ENCODE measurements at places on chromosomes 7 and 10.

DNA sequence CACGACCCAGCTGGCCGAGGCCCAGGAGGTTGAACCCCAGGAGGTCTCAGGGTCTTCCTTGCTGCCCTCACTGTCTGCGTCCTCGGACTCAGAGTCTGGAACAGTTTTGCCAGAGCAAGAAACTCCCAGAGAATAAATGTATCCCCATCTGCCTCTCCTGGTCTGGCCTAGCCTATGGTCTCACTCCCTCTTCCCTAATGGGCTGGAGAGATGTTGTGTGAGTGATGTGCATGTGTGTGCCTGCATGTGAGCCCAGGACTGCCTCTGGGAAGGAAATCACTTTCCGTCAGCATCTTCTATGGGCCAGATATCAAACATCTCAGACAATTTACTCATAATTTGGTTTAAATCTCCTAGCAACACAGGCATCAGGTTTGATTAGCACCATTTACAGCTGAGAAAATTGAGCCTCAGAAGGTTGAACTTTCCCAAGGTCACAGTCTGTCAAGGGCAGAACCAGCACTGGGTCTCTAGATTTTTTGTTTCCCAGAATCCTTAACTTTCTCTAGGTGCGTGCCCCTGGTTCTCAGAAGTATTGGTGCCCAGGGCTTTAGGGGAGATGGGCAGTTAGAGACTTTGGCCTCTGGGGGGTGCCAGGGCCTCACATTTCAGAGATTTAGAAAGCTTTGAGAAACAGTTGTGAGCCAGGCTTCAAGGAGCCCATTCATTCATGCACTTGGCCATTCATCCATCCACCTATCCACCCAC lies 4.9 kb downstream of the TMEM270 start:
- DNase-seq, result no peak

DNA sequence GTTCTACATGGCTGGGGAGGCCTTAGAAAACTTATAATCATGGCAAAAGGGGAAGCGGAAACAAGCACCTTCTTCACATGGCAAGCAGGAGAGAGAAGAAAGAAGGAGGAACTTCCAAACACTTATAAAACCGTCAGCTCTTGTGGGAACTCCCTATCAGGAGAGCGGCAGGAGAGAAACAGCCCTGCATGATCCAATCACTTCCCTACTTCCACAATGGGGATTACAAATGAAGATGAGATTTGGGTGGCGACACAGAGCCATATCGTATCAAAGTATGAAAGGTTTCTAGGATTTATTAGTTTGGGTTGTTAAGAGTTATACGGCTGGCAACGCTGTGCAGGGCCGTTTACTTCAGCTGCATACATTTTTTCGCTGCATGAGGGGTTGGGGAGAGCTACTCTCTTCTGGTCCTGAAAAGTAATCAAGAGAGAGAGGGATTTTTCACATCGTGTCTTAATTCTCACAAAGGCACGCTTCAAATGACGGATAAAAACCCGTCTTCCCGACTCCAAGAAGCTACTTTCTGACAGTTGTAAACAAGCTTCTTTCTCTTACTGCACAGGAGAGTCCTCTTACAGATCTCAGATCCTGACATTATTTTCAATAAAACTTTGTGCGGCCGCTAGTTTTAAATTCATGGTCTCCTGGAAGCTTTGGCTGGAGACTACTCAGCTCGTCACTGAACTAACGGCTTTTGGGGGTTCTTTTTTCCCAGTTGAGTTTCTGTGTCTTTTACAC lies 751 bp upstream of the GTPBP10 start:
- no peak for DNase-seq

- no peak for DNase-seq
Observed at GRCh38 chr7:66869660-66870450, 51.2 kb upstream of the TMEM248 start.

DNA sequence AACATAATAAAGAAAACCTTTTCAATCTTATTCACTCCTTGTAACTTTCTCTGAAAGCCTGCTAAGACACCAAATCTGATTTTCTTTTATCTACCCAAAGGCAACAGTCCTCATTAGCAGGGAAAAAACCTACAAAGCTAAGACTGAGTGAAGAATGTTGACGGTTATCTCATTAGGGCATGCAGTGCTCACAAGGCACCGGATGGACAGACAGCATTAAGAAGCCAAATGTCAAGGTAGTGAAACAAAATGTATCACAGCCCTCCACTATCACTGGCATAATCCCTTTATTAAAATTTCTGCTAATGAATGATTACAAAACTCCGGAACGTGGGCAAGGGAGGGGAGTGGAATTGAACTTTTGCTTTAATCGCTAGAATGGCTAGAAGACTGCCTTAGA lies 442.8 kb downstream of the NEBL start:
- DNase-seq, result no peak

- no peak for DNase-seq
Observed at GRCh38 chr10:43306899-43307298, 40.0 kb upstream of the RASGEF1A start.

DNA sequence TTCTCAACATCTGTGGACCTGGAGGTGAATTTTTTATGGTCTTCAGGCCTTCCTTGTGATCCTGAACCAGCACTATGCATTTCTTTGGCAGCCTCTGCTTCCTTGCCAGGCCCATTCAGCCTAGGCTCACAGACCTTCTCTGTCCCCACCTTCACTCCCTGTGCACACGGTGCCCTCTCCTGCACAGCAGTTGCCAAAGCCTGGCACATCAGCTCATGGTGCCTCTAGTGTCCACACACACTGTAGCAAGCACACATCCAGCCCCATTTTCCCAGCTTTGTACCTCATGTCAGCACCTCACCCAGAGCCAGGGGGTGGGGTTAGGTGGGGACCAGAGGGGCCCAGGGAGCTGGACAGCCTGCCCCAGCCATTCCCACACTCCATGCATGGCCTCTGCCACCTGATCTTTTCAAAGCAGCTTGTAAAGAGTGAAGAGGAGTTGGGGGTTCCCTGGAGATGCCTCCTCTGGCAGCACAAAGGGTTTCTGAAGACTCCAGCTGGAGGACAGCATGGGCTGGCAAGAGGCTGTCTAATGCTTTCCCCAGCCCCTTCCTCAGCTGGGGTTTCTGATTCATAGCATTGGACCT lies 57.9 kb upstream of the TMEM72 start:
- DNase-seq, result no peak

DNA sequence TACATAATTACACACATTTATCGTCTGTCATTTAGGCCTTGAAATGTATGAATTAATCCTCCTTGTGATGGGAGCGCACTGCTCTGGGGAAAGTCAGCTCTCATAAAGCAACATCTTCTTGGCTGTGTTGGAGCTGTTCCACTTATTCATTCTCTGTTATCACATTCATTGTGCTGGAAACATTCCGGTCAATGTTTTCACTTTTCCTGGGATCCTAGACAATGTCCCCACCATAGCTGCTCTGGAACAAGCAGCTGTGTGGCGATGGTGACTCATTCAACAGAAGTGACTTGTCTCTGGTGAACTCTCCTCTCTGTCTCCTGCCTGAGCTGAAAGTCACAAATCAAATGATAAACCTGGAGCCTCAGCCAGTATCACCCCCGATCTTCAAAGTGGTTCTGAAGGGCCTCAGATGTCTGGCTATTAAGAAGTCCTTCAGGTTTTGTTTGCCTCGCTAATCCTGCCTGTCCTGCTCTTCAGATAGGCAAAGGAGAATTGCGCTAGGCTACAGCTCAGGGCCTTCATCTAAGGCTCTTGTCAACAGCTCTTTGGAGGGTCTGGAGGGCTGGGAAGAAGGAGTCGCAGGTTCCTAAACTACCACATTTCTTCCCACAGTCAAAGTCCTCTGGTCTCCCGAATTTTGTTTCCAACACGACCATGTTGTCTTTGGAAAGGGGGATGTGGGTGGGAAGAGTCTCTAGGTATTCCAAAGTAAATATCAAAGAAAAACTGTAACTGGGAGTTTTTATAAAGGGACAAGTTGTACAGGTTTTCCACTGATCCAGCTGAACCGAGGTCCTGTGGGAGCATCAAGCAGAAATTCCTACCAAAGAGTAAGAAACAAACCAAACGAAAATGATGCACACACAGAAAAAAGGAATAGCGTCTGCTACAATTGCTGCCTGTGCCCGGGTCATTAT lies 29.3 kb downstream of the KLF6 start:
- no peak for DNase-seq

DNA sequence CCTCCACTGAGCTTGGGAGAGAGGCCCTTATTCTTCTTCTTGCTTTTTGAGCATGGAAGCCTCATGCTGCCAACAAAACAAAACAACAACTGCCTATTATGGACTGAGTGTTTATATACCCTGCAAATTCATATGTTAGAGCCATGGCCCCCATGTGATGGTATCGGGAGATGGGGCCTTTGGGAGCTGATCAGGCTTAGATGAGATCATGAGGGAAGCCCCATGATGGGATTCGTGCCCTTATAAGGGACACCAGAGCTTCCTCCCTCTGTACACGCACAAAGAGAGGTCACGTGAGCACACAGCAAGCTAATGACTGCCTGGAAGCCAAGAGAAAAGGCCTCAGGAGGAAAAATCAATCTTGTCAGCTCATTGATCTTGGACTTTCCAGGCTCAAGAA lies 235.0 kb downstream of the FANK1 start:
- DNase-seq, result no peak

GRCh38 chr7:152704796-152705384 lies 28.9 kb upstream of the XRCC2 start:
- DNase-seq, result no peak

GRCh38 chr10:44395396-44395795 lies 10.5 kb upstream of the CXCL12 start:
- no peak for DNase-seq

- no peak for DNase-seq
Observed at GRCh38 chr10:78924319-78925003, 144.3 kb upstream of the ZMIZ1 start.

DNA sequence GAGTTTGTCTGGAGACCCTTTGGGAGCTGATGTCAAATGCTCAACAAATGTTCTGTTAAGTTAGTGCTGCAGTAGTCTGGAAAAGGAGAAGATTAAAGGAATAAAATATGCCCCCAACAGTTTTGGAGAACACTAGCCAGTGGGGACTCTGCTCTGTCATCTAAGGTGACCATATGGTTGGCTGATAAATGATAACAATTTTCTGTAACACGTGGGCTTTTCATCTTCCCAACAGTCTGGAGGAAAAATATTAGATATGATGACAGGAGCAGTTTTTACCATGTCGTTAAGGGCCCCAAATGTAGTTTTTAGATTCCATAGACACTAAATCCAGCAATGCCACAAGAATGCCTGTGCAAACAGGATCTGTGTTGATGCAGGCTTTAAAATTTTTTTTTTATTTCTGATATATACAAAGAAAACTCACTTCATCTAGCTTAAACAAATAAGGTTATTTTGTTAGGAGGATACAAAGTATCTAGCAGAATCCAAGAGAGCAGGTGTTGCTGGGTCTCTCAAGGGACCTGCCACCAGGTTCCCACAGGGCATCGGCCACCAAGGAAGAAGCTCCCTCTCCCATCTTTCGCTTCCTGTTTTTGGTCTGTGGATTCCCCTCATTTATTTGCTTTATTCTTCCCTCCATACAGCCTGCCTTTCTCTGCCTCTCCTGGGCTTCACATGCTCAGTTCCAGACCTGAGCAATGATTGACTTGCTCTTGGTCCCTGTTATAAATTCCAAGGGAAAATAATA lies 6.2 kb upstream of the CFAP58 start:
- no peak for DNase-seq

Measured in cerebellar nuclear complex (tissue), 1 donor.